ENCODE measurements at places on chromosomes 12 and 14.

DNA sequence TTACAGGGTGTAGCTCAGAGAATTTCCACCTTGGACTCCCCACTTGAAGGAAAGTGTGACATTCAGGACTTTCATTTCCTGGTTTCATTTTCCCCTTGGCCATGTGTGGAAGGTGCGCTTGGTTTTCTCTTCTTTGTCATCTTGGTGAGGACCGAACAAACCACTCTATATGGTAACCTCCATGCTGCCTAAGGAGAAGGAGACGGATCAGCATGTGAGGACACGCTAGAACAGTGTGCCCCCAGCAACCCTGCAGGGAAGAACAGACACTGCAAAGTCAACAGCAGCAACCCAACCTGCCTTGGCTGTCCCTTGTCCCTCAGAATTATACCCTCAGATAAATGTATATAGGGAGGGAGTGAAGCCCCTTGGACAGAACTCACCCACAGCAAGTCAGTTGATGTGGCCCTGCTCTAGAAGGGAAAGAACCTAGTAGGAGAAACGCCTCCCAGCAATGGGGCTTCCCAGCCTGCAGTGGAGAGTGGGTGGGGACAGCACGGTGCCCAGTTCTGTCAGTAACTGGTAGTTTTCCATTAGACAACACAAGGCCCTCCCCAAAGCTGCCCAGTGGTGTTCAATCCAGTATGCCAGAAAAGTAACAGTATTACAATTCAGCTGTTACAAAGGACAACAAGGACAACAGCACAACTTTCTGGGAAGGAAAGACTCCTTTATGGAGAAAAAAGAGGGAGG lies 18.9 kb upstream of the COCH start:
- no peaks in the 10 kb centered on the region for H3K27me3 ChIP-seq
- H3K4me3 ChIP-seq = no peak overlapping the region
- H3K36me3 ChIP-seq = no peaks in the 10 kb centered on the region
- H3K27ac ChIP-seq = no peak overlapping the region
- no peak for DNase-seq

DNA sequence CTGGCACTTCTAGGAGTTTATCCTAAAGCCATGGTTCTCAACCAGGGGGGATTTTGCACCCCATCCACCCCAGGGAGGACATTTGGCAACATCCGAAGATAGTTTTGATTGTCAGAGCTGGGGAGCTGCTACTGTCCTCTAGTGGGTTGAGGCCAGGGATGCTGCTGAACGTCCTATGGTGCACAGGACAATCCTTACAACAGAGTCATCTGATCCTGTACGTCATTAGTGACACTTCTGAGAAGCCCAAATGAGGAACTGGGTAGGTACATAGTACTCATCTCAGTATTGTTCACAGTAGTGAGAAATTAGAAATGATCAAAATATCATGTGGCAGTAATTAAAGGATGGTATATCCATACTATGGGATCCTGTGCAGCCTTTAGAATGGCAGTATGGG lies 185.1 kb downstream of the CHST11 start:
- peaks cover 30% of the 10 kb centered on the region for H3K4me1 ChIP-seq
- no peak overlapping the region for H3K4me3 ChIP-seq
- H3K27ac ChIP-seq = no peak overlapping the region
- DNase-seq = no peak
- H3K36me3 ChIP-seq = peaks cover 6% of the 10 kb centered on the region

DNA sequence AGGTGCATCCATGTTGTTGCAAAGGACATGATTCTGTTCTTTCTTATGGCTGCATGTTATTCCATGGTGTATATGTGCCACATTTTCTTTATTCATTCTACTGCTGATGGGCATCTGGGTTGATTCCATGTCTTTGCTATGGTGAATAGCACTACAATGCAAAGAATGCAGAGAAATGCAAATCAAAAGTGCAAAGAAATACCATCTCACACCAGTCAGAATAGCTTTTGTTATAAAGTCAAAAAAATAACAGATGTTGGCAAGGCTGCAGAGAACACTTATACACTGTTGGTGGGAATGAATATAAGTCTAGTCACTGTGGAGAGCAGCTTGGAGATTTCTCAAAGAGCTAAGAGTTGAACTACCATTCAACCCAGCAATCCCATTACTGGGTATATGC lies 99.2 kb downstream of the DHRS2 start:
- H3K27ac ChIP-seq = no peak overlapping the region
- H3K36me3 ChIP-seq = no peaks in the 10 kb centered on the region
- H3K4me3 ChIP-seq = no peak overlapping the region
- H3K4me1 ChIP-seq = no peaks in the 10 kb centered on the region

DNA sequence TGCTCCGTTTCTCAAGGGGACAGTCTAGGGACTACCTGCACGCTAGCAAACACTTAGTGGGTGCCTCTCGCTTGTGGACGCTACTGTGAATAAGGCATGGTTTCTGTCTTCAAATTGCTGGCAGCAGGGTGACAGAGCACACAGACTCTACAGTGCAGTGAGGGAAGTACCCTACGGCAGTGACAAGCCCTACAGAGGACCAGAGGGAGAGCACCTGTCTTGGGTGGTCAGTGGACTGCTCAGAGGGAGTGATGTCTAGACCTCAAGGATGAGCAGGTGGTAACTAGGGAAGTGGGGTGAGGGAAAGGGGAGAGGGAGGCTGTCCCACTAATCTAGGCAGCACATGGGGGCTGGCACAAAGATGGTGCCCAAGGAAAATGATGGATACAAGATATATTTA lies 160.5 kb downstream of the RBM19 start:
- H3K27ac ChIP-seq = no peak overlapping the region
- peaks cover 4% of the 10 kb centered on the region for H3K36me3 ChIP-seq
- H3K27me3 ChIP-seq = no peaks in the 10 kb centered on the region
- no peak for DNase-seq
- H3K4me1 ChIP-seq = no peaks in the 10 kb centered on the region

- H3K27ac ChIP-seq = no peak overlapping the region
- H3K4me3 ChIP-seq = no peak overlapping the region
- no peak for DNase-seq
- H3K36me3 ChIP-seq = peaks cover 39% of the 10 kb centered on the region
These were observed 13.5 kb downstream of the ZNF664 start for GRCh38 chr12:123986374-123986965.

- no peak for DNase-seq
- H3K36me3 ChIP-seq = peaks cover 20% of the 10 kb centered on the region
- no peak overlapping the region for H3K27ac ChIP-seq
- no peak overlapping the region for H3K4me3 ChIP-seq
- no peaks in the 10 kb centered on the region for H3K27me3 ChIP-seq
- H3K4me1 ChIP-seq = no peaks in the 10 kb centered on the region
These were observed 29.0 kb downstream of the RNF34 start for GRCh38 chr12:121428883-121429282.

- no peaks in the 10 kb centered on the region for H3K4me1 ChIP-seq
- no peak for DNase-seq
- H3K27ac ChIP-seq = no peak overlapping the region
- H3K27me3 ChIP-seq = no peaks in the 10 kb centered on the region
These were observed 265.5 kb downstream of the SEC23A start for GRCh38 chr14:38837343-38838048.

DNA sequence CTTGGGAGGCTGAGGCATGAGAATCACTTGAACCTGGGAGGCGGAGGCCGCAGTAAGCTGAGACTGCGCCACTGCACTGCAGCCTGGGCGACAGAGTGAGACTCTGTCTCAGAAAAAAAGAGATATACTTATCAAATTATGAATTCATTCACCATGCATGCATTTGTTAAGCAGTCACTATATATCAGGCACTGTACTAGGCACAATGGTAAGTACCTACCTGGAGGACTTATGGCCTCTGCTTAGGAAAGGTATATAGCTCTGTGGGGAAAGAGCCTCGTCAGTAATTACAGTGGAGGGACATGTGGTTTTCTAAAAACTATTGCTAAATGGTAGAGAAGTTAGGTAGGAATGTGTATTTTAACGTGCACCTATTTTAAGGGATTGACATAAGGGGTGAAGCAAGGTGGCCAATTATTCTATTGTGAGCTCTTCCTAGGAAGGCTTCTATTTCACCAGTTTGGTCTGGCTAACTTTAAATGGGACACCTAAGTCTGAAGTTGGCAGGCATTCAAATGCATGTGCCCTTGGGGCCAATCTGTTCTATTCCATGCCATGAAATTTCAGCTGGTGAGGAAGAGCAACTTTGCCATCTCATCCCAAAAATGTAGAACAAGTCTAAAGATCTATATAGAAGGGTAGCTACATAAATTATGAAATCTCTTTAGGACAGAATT lies 15.0 kb downstream of the TCP11L2 start:
- no peak overlapping the region for H3K27ac ChIP-seq
- peaks cover 81% of the 10 kb centered on the region for H3K36me3 ChIP-seq
- no peaks in the 10 kb centered on the region for H3K4me1 ChIP-seq
- H3K27me3 ChIP-seq = no peaks in the 10 kb centered on the region
- DNase-seq = no peak

DNA sequence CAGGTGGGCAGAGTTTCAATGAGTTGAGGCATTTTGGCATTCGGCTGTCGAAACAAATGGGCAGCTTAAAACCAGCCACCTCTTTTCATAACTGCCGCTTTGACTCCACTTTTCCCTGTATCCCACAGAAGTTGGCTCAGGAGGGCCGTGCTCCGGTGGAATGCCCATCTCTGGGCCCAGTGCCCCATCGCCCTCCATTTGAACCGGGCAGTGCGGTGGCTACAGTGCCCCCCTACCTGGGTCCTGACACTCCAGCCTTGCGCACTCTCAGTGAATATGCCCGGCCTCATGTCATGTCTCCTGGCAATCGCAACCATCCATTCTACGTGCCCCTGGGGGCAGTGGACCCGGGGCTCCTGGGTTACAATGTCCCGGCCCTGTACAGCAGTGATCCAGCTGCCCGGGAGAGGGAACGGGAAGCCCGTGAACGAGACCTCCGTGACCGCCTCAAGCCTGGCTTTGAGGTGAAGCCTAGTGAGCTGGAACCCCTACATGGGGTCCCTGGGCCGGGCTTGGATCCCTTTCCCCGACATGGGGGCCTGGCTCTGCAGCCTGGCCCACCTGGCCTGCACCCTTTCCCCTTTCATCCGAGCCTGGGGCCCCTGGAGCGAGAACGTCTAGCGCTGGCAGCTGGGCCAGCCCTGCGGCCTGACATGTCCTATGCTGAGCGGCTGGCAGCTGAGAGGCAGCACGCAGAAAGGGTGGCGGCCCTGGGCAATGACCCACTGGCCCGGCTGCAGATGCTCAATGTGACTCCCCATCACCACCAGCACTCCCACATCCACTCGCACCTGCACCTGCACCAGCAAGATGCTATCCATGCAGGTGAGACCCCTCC lies 5.0 kb upstream of the RNU7-1 start:
- H3K36me3 ChIP-seq = peaks cover 12% of the 10 kb centered on the region
- DNase-seq = no peak
- H3K4me3 ChIP-seq = no peak overlapping the region
- no peaks in the 10 kb centered on the region for H3K27me3 ChIP-seq

GRCh38 chr12:92445253-92446082 lies 257.3 kb upstream of the PLEKHG7 start:
- H3K4me3 ChIP-seq = no peak overlapping the region
- no peak overlapping the region for H3K27ac ChIP-seq
- H3K4me1 ChIP-seq = no peaks in the 10 kb centered on the region
- H3K36me3 ChIP-seq = no peaks in the 10 kb centered on the region
- no peak for DNase-seq

- no peak overlapping the region for H3K4me3 ChIP-seq
- no peak overlapping the region for H3K27ac ChIP-seq
- H3K4me1 ChIP-seq = no peaks in the 10 kb centered on the region
- H3K36me3 ChIP-seq = no peaks in the 10 kb centered on the region
These were observed 36.6 kb upstream of the ASPG start for GRCh38 chr14:104048758-104049507.

DNA sequence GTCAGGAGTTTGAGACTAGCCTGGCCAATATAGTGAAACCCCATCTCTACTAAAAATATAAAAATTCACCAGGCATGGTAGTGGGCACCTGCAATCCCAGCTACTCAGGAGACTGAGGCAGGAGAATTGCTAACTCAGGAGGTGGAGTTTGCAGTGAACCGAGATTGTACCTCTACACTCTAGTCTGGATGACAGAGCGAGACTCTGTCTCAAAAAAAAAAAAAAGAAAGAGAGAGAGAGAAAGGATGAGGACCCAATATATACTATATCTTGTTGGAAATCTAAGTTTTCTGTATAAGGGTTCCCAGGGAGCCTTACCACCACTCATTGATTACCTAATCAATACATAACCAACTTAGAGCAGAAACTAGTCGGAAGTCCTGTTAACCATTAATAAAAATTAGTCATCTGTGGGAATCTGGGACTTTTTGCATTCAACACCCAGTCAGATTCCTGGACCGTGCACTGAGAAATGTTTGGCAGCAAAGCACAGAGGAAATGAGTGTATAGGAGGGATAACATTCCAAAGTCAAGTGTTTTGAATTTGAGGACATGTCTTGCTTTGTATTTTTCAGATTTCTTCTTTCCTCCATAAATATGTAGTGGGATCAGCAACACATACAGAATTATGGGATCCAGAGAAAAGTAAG lies 44.8 kb upstream of the NR2C1 start:
- no peak for DNase-seq
- no peaks in the 10 kb centered on the region for H3K27me3 ChIP-seq
- no peaks in the 10 kb centered on the region for H3K36me3 ChIP-seq
- H3K4me1 ChIP-seq = no peaks in the 10 kb centered on the region
- H3K27ac ChIP-seq = no peak overlapping the region

GRCh38 chr12:68537571-68537970 lies 73.1 kb upstream of the RAP1B start:
- no peak overlapping the region for H3K27ac ChIP-seq
- no peaks in the 10 kb centered on the region for H3K27me3 ChIP-seq
- H3K4me1 ChIP-seq = peaks cover 16% of the 10 kb centered on the region
- no peaks in the 10 kb centered on the region for H3K36me3 ChIP-seq
- no peak for DNase-seq
- H3K4me3 ChIP-seq = no peak overlapping the region

- no peak for DNase-seq
- no peak overlapping the region for H3K4me3 ChIP-seq
- no peak overlapping the region for H3K27ac ChIP-seq
These were observed 10.4 kb downstream of the MMAB start for GRCh38 chr12:109562871-109563270.

DNA sequence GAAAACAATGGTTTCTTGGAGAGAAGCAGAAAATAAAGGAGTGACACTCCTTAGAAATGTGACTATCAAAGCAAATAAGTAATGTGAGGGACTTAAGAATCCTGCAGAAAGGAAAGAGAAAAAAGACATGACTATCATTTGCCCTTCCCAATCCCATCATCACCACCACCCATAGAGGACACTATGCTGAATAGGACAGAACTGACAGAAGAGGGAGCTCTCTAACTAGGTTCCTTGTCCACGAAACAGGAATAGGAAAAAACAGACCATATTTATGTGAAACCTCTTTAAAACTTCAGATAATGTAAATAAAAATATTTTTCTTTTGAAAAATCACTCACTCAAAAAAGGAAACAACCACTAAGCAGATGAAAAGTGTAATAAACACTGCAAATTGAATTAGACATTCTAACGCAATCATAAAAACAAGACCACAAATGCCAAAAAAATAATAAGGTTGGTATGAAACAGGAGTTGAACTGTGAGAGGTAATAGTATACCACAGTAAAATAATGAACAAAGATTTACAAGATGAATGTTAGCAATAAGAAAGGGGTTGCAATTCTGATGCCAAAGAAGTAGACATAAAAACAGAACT lies 24.1 kb downstream of the KLRD1 start:
- no peaks in the 10 kb centered on the region for H3K36me3 ChIP-seq
- no peak overlapping the region for H3K4me3 ChIP-seq
- H3K4me1 ChIP-seq = no peaks in the 10 kb centered on the region
- H3K27me3 ChIP-seq = no peaks in the 10 kb centered on the region
- no peak overlapping the region for H3K27ac ChIP-seq
- no peak for DNase-seq

- H3K27me3 ChIP-seq = no peaks in the 10 kb centered on the region
- no peak for DNase-seq
- H3K4me3 ChIP-seq = no peak overlapping the region
- no peak overlapping the region for H3K27ac ChIP-seq
These were observed 134.3 kb downstream of the KICS2 start for GRCh38 chr12:64087761-64088160.
